IMR-90 (cell line): ENCODE measurements at places on chromosomes 11 and 22. TPM values are rescaled to one million over a fixed set of nuclear protein-coding genes. Genes with fewer than 3 reads are reported as not detected.
A peak's percentile ranks its signal among the peaks of the same experiment; 100 is the strongest.

- H3K36me3 ChIP-seq, result peaks cover 2% of the 10 kb centered on the region; the same call in 1 of the 2 replicates
- no peak overlapping the region for H3K4me3 ChIP-seq
- peaks cover 9% of the 10 kb centered on the region for H3K27me3 ChIP-seq
Observed at GRCh38 chr11:125402435-125402834, 93.6 kb downstream of the FEZ1 start.

DNA sequence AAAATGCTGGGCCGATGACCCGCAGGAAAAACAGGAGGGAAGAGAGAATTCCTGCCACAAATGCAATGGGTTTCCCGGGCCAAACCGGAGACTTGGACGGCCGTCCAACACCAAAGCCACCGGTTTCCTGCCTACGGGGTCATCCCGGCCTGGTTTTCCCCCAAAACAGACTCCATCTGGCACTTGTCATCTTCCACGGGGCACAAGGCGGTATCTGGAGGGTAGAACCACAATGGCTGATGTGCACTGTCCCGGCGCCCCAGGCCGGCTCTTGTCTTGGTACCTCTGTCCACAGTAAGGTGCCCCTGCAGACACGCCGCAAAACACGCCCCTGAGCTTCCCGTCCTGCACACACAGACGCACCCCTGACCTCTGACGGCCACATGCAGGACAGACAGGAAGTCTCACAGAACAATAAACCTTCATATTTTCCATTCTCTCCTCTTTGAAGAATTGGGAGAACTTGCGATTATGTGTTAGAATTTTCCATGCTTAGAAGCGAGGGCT is 20.1 kb downstream of the CELSR1 start:
- H3K27ac ChIP-seq, result no peak overlapping the region
- peaks cover 5% of the 10 kb centered on the region for H3K27me3 ChIP-seq
- DNase-seq, result no peak
- H3K36me3 ChIP-seq, result no peaks in the 10 kb centered on the region

The PANX2 gene
- total RNA-seq, result under 0.01 and 0.18 TPM in 2 replicates

DNA sequence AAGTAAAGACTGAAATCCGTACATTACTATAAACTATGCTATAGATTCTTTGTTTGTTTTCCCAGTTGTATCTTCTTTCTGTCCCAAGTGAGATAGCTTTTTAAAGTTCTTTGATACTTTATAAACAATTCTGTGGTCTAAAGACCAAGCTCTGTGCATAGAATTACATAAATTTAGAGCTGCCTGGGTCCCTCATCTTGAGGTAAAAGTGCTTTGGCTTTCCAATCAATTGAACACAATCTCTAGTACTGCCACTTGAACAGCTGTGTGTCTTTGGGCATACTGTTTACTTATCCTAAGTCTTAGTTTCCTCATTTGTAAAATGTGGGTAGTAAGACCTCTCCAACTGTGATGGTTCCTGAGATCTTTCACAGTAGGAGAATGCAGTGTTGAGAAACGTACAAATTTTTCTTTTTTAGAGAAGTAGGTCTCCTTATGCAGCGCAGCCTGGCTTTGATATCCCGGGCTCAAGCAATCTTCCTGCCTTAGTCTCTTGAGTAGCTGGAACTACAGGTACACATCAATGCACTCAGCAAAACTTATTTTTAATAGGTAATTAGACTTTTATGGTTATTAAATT is 2.5 kb upstream of the EED start:
- H3K4me1 ChIP-seq, result no peaks in the 10 kb centered on the region
- H3K27ac ChIP-seq, result no peak overlapping the region
- no peak overlapping the region for H3K4me3 ChIP-seq
- no peak for DNase-seq

DNA sequence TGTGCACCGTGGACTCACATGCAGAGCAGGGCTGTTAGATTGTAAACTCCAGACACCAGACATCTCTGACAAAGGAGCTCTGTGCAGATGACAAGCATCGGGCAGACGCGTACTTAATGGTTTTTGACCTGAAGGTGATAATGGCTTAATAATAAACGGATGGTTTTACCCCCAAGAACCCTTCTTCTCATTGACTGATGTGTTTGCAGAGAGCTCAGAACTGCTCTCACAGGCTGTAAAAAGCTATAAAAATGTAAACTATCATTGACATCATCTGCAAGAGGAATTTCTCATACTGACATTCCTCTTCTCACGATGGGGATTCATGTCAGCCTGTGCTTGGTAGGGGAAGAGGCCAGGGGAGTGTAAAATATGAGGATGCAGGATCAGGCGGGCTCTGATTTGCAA is 8.6 kb upstream of the ARHGAP8 start:
- peak; percentile 80 for DNase-seq
- peak overlapping the region; percentile 9; the same call in 1 of the 2 replicates for H3K27ac ChIP-seq
- H3K27me3 ChIP-seq, result no peaks in the 10 kb centered on the region; the same call in 1 of the 2 replicates
- H3K4me1 ChIP-seq, result peaks cover 29% of the 10 kb centered on the region
- no peaks in the 10 kb centered on the region for H3K36me3 ChIP-seq

DNA sequence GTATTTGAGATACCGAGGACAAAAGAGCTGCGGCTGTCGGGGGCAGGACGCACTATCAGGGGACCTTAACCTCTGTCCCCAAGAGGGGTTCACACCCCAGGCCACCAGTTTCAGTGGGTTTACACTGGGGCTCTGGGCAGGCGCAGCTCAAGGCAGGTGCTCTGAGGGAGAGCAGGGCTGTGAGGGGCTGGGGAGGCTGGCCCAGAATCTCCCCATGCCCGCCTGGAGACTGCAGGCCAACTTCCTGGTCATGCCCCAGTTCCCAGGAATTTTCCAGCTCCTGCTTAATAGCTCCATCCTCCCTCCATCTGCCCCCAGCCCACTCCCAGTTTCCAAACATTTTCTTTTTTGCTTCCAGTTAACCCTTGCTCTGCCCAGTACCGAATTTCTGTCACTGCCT is 7.6 kb upstream of the PGA3 start:
- H3K4me3 ChIP-seq, result no peak overlapping the region
- peaks cover 25% of the 10 kb centered on the region for H3K27me3 ChIP-seq
- H3K36me3 ChIP-seq, result no peaks in the 10 kb centered on the region
- H3K4me1 ChIP-seq, result no peaks in the 10 kb centered on the region
- no peak for DNase-seq

DNA sequence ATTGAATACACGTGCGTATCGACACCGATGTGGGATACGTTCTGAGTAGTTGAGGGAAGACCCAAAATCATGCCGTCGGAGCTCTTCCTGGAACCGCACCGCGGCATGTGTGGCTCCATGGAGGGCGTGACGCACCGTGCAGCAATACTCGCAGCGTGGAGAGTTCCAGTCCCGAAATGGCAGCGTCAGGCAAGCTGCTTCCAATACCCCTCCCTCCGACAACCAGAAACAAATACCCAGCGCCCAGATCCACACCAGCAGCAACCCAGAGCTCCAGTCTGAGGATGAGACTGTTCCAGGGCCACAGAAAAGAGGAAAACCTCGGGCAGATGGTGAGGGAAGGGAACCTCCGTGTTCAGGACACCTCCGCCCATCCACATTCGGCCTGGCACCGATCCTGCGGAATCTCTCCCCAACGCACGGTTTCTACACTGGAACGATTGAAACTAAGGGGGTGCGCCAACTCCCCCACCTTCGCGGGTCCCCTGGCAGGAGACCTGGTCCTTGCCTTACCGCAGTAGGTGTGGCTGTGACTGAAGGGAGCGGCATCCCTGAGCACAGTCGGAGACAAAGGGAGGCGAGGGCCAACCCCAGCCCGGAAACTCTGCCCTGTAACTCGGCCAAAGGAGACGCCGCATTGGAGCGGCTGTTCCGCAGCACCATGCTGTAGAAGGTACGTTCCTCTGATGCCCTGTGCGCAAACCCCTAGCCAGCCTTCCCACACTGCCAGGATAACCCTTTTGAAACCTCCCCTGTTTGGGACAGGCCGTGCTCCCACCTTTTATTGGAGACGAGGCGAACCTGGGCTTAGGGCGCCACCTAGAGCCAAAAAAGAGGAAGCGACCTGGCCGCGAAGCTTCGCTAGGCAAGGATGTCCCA is 28.2 kb downstream of the DBX1 start:
- no peaks in the 10 kb centered on the region for H3K4me1 ChIP-seq
- DNase-seq, result peak; percentile 55
- H3K4me3 ChIP-seq, result peak overlapping the region; percentile 51

GRCh38 chr11:87454241-87454640 is 416.5 kb downstream of the TMEM135 start:
- H3K4me1 ChIP-seq, result peaks cover 3% of the 10 kb centered on the region
- no peaks in the 10 kb centered on the region for H3K27me3 ChIP-seq
- H3K27ac ChIP-seq, result no peak overlapping the region
- peak; percentile 35 for DNase-seq

GRCh38 chr22:44837481-44837880 is 85.1 kb downstream of the ARHGAP8 start:
- no peak for DNase-seq
- H3K27ac ChIP-seq, result no peak overlapping the region
- no peak overlapping the region for H3K4me3 ChIP-seq
- H3K27me3 ChIP-seq, result peaks cover 17% of the 10 kb centered on the region
- no peaks in the 10 kb centered on the region for H3K36me3 ChIP-seq
- H3K4me1 ChIP-seq, result no peaks in the 10 kb centered on the region

The IFITM10 gene
- under 0.01 and 0.18 TPM in 2 replicates for total RNA-seq

The PRG3 gene
- total RNA-seq, result not detected in 2 replicates

DNA sequence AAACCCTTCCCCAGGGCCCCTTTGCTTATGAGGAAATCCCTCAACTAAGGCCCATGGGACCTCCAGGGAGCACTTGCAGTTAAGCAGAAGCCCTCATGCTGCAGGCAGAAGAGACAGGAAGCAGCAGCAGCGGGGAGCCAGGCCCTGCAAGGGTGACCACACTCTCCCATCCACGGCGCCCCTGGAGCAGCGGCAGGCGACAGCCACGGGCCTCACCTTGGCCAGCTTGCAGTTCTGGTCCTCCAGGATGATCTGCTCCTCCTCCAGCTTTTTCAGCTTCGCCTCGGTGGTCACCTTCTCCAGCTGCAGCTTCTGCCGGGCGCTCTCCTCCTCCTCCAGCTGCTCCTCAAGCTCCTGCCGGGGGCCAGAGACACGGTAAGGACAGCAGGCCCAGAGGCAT is 47.0 kb downstream of the APOL1 start:
- H3K4me1 ChIP-seq, result peaks cover 21% of the 10 kb centered on the region
- DNase-seq, result no peak
- H3K27me3 ChIP-seq, result no peaks in the 10 kb centered on the region
- peak overlapping the region; percentile 94 for H3K27ac ChIP-seq

DNA sequence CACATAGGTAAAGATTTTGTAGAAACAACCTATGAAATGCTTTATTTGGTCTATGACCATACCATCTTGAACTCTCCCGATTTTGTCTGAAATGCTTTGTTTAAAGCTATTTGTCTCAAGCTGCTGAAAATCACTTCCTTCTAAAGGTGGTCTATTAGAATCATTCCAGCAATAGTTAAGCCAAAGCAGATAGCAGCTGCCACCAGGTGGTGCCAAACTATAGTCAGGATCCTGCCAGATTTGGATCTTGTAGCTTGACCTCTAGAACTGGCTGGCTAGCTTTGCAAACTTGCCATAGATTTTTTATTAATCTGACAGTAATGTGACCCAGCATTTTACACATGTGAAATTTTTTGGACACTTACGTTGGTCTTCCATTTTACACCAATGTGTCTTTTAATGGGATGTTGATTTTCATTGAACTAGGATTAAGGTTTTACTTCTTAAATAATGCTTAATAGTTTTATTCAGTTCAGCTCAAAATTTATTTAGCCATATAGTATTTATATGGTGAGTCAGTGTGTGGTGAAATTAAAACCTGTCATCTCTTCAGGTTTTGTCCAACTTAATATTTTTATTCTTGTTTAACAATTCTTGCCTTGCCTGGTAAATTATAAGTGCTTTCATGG is 19.7 kb downstream of the CTR9 start:
- H3K27me3 ChIP-seq, result no peaks in the 10 kb centered on the region
- H3K27ac ChIP-seq, result no peak overlapping the region
- peak; percentile 55 for DNase-seq
- no peak overlapping the region for H3K4me3 ChIP-seq
- peaks cover 3% of the 10 kb centered on the region; the same call in 1 of the 2 replicates for H3K4me1 ChIP-seq
- H3K36me3 ChIP-seq, result peaks cover 31% of the 10 kb centered on the region

The LPXN gene
- total RNA-seq, result 11.9 and 13.4 TPM in 2 replicates

The SCGB1A1 gene
- not detected in 2 replicates for total RNA-seq

GRCh38 chr22:31588970-31589675 is 72.9 kb downstream of the PISD start:
- DNase-seq, result no peak
- no peaks in the 10 kb centered on the region for H3K27me3 ChIP-seq
- H3K4me1 ChIP-seq, result peaks cover 18% of the 10 kb centered on the region
- peaks cover 4% of the 10 kb centered on the region for H3K36me3 ChIP-seq

The CTSW gene
- 0.18 TPM in 1 of 2 replicates, not detected in the other for total RNA-seq

The OR2AT4 gene
- total RNA-seq, result not detected in 2 replicates

The ZNF280B gene
- total RNA-seq, result 1.4 and 1.9 TPM in 2 replicates

GRCh38 chr22:47610281-47610680 is 847.8 kb downstream of the TBC1D22A start:
- H3K36me3 ChIP-seq, result no peaks in the 10 kb centered on the region
- H3K27me3 ChIP-seq, result no peaks in the 10 kb centered on the region
- H3K4me3 ChIP-seq, result no peak overlapping the region

DNA sequence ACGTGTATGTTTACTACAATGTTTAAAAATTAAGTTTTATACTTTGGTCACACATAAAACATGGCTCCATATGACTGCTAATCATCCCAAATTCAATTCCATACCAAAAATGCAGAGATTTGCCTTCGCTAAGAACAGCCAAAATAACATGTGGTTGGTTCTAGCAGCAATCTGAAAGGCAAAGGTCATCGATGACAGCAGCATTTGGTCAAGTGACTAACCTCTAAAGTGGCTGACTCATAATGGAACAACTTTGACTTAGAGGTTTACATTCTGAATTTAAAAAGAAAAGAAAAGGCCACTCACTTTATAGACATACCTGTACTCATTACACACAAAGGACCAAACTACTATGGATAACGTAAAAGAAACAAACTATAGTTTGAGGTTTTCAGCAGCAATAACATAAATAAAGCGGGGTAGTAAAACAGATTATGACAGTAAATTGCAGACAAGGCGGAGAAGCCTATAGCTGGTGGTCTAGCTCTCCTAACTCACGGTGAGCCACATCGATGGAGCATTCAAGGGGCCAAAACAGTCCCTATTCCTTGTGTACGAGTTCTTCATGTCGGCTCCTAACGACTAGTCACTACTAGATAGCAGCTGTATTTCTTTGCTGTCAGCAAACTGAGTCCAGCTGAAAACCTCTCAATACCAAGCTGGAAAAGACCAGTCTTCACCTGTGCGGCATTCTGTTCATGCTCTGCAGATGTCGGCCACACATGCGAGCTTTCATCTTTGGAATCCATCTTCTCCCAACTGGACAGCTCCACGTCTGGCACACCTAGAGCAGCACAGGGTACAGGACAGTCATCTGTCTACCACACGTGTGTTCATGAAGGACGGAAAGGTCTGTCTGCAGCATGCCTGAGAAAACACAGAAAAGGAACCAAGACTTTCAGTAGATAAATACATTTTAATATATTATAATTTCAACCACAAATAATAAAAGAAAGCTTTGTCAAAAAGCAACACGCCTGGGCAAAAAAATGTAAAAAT is 42.1 kb downstream of the PRDM10 start:
- H3K36me3 ChIP-seq, result no peaks in the 10 kb centered on the region
- DNase-seq, result peak; percentile 96
- H3K4me3 ChIP-seq, result no peak overlapping the region
- H3K27me3 ChIP-seq, result no peaks in the 10 kb centered on the region

The POU2AF3 gene
- total RNA-seq, result not detected in 2 replicates
